ENCODE measurements at places on chromosomes 4 and X. TPM values are rescaled to one million over a fixed set of nuclear protein-coding genes. Genes with fewer than 3 reads are reported as not detected.

GRCh38 chr4:38987491-38987890, 44.7 kb downstream of the TMEM156 start:
- DNase-seq = no peak

DNA sequence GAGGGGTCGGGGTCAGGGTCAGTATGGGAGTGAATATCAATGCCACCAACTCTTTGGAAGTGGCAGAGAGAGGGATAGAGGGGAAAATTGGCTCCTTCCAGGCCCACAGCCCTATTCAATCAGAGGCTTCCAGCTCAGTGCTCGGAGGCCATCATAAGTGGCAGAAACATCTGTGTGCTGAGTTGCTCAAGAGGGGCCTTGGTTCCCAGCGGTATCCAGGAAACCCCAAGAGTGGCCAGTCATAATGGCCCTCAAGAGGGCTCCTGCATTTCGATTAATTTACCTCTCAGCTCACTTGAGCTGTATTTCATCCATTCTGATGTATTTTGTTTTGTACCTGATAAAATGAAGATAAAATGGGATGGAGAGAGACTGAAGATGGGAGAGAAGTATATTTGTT, 154.3 kb upstream of the EOLA2 start:
- DNase-seq = no peak

DNA sequence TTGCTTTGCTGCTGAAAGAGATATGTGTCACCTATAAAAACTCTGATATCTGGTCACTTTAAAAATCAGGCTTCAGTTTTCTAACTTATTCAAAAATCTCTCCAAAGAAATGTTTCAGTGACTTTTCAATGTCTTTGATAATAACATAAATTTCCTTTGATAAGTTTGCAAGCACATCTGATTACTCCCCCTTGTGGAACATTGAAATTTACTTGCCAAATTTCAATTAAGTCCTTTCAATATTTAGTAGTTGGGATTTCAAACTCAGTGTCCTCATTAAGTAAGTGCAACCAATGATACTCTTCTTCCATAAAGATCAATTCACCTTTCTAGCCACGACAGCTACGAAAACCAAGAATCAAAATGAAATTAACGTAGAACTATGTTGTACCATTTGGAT, 151.3 kb upstream of the FAM47C start:
- DNase-seq = no peak

GRCh38 chr4:92305148-92305877, 1.5 kb downstream of the GRID2 start:
- DNase-seq = peak; percentile 40

TRIM61 gene
- total RNA-seq = not detected
